ENCODE measurements at places on chromosomes 7 and 10. TPM values are rescaled to one million over a fixed set of nuclear protein-coding genes. Genes with fewer than 3 reads are reported as not detected.

UNCX gene
- total RNA-seq: not detected

AFAP1L2 gene
- total RNA-seq: 3.4 TPM

EN2 gene
- total RNA-seq: not detected

CTAGE8 gene
- 2.9 TPM for total RNA-seq

PTPRE gene
- total RNA-seq: 35.7 TPM

TMEM139 gene
- total RNA-seq: 1.0 TPM

HTR5A gene
- not detected for total RNA-seq

NEURL1 gene
- total RNA-seq: 2.3 TPM

ADARB2 gene
- 0.37 TPM for total RNA-seq

AGR2 gene
- not detected for total RNA-seq

FAM24B gene
- 14.2 TPM for total RNA-seq

RADIL gene
- total RNA-seq: 0.15 TPM

SPACDR gene
- total RNA-seq: 2.9 TPM
